ENCODE measurements at places on chromosomes 5 and 9. TPM values are rescaled to one million over a fixed set of nuclear protein-coding genes. Genes with fewer than 3 reads are reported as not detected.

Gene SLC34A1
- total RNA-seq: not detected

Gene NDST1
- 188 TPM for total RNA-seq

Gene FOXD4L6
- total RNA-seq: not detected

Gene BTNL3
- total RNA-seq: not detected

Gene UBE2D2
- total RNA-seq: 41.4 TPM

Gene CCNB1
- total RNA-seq: 23.4 TPM

Gene PRRC1
- 78.1 TPM for total RNA-seq

Gene TRMT10B
- 2.9 TPM for total RNA-seq

Gene CLTA
- total RNA-seq: 131 TPM

Gene DCP2
- 30.0 TPM for total RNA-seq

Gene CD72
- total RNA-seq: 0.73 TPM

Gene FOXI1
- not detected for total RNA-seq

Gene NXNL2
- total RNA-seq: 2.1 TPM

Gene WDR38
- total RNA-seq: not detected

Gene PIP5KL1
- total RNA-seq: 2.9 TPM

Gene EPB41L4A
- 1.9 TPM for total RNA-seq

Gene CTNND2
- total RNA-seq: not detected

Gene DEPDC1B
- 1.3 TPM for total RNA-seq

Gene IL5
- not detected for total RNA-seq

Gene OMD
- 8.0 TPM for total RNA-seq

Gene ANKRD55
- not detected for total RNA-seq

Gene DRD1
- 0.36 TPM for total RNA-seq
